CD4-positive, alpha-beta memory T cell (primary cell): ENCODE measurements at places on chromosomes 7 and 10.

DNA sequence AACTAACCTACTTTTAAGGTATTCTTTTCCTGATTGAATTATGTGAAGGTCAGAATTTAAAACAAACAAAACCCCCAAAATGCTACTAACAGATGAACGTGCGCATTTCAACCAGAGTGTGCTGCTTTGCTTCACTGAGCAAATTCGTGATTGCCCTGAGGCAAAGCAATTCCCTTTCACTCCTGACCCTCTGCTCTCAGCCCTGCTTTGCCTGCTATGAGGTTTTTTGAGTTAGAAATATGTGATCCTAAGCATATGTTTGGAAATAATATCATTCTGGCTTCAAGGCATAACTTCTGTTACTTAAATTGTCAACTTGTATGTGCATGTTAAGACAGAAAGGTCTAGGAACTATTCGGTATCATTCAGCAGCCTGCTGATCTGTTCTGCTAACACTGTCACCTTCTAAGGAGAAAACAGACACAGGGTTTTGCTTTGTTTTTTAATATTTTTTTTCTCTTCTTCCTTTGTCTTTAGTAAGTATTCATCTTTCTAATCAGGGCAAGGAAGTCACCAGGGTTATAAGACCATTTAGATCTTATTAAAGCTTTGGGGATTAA lies 124.2 kb downstream of the GNAT3 start:
- no peak for DNase-seq

DNA sequence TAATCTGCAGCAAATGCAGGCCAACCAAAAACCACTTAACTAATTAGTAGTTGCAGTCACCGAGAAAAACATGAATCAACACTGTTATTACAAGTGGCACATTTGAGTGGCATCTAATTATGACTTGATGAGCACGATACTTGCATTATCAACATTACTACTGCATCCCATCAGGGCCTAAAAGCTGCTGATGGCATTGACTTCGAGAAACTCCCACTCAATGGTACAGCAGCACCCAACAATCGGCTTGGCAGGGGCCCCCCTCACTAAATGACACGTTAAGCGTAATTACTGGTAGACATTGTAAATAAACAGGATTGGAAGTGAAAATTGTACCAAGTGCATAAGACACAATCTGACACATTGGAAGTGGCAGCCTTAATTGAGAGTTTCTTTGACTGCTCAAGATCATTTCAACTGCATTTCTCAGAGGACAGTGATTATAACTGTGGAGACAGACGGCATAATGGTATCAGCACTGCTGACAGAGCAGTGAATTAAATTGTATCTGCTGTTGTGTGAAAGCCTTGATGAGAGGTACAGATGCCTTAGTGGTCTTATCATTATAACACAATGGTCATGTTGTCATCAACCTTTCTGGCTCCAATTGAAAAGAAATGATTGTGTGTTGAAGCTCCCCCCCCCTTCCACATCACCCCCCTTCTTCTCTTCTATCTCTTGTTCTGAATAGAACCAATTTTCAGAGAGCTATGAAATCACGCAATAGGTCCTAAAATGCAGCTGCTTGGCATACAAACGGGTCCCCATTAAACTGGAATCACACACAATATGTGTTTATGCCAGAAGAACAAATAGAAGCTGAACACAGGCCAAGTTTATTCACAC lies 43.4 kb downstream of the SHTN1 start:
- DNase-seq: no peak

- no peak for DNase-seq
These were observed 9.6 kb upstream of the VWC2 start for GRCh38 chr7:49763791-49764190.

DNA sequence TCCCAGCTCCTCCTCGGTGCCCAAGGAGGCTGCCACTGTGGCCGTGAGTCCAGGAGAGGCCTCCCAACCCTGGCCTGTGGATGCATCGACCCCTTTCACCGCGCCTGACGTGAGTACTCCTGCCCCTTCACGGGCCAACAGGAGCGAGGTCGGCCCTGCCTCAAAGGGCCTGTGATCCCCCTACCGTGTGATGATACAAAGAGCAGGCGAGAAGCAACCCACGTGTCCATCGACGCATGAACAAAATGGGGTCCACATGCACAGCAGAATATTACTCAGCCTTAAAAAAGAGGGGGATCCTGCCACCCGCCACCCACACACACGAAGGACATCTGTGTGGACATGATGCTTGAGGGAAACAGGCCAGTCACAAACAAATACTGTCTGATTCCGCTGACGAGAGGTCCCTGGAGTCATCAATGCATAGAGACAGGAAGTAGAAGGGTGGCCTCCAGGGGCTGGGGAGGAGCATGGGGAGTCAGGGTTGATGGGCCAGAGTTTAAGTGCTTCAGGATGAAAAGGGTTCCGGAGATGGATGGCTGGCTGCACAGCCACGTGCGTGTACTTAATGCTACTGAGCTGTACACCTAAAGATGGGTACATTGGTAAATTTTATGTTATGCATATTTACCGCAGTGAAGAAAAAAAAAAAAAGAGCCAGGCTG lies 151.9 kb downstream of the PRKAG2 start:
- no peak for DNase-seq

DNA sequence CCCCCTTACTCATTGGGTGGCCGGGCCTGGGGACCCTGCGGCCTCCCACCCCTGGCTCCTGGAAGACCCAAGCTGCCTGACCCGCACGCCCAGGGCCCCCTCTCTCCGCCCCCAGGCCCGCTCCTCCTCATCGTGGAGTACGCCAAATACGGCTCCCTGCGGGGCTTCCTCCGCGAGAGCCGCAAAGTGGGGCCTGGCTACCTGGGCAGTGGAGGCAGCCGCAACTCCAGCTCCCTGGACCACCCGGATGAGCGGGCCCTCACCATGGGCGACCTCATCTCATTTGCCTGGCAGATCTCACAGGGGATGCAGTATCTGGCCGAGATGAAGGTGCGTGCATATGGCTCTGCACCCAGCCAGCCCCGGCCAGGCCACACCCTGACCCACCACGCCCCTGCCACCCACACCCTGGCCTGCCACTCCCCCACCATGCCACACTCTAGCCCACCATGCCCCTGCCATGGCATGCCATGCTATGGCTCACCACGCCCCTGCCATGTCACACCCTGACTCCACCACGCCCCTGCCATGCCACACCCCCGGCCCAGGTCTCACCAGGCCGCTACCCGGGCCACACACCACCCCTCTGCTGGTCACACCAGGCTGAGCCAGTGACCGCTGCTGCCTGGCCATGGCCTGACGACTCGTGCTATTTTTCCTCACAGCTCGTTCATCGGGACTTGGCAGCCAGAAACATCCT lies 18.7 kb upstream of the CSGALNACT2 start:
- DNase-seq: no peak

DNA sequence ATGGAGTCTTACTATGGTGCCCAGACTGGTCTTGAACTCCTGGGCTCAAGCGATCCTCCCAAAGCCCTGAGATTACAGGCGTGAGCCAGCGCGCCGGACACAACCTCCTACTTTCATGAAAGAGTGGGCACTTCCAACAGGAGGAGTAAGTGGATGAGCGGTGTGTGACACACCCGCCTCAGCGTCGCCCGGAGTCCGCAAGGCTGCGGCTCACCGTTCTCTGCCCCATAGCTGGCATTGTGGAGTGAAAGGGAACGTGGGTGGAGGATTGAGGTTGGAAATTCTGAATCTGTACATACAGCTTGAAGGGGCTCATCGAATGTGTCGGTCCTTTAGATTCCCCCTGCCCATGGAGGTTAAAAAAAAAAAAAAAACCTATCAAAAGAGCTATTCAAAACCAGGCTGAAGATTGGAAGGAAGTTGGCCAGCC lies 524 bp upstream of the PRXL2A start:
- peak; percentile 4 for DNase-seq

GRCh38 chr7:85479918-85480643 lies 293.2 kb upstream of the SEMA3D start:
- no peak for DNase-seq

GRCh38 chr7:50317697-50318669 lies 13.5 kb downstream of the IKZF1 start:
- no peak for DNase-seq

- DNase-seq: no peak
These were observed 128.1 kb upstream of the VWC2 start for GRCh38 chr7:49645296-49645695.

DNA sequence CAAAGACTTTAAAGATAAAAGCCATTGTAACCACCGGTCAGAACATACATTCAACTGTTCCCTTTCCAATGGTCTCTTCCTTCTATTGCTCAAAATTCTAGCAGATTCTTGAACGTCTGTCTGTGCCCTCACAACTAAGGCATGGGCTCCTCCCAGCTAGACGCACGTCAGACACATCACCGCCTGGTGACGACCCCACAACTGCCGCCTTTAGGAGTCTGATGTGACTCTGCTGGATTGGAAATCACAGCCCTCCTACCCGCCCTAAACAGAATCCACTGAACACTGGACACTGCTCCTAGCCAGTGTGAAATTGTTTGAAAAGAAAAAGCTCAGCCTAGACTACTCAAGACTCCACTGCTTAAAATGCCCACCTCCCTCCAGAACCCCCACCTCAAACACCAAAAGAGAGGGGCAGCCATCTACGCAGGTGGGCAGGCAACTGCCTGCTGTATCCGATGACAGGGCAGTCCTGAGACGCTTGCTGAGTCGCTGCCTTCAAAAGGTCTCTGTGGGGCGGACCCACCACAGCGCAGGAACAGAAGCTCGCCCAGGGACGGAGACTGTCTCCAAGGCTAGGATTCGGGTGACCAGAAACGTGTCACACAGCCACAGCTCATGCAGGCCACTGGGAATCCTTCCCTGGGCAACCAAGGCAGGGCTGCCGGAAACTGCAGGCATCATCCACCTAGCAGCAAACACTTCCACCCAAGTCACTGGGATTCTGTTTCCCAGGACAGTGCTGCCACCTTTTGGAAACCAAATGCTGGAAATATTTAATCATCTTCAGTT lies 34.7 kb downstream of the GSDME start:
- DNase-seq: no peak

GRCh38 chr7:44767912-44768627 lies 19.4 kb downstream of the ZMIZ2 start:
- peak; percentile 43 for DNase-seq

- DNase-seq: no peak
These were observed 10.2 kb downstream of the WDR11 start for GRCh38 chr10:120861178-120861855.

DNA sequence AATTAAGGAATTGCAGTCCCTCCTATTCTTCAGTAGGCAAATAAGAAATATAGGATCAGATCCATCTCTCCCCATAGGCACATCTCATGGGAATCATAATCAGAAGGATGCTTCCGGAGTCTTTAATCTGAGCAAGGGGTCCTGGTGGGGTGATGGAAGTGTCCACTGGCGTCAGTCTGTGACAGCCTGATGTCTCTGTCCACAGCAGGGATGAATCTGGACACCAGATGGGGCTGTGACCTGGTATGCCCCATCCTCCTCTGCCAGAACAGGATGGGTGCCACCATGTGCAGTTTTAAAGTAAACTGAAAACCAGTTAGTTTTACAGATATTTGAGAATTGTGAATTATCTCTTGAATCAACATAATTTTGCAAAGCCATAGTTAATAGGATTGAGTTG lies 148.7 kb downstream of the C1GALT1 start:
- DNase-seq: no peak

- DNase-seq: no peak
These were observed 12.7 kb downstream of the DHTKD1 start for GRCh38 chr10:12081470-12081869.

DNA sequence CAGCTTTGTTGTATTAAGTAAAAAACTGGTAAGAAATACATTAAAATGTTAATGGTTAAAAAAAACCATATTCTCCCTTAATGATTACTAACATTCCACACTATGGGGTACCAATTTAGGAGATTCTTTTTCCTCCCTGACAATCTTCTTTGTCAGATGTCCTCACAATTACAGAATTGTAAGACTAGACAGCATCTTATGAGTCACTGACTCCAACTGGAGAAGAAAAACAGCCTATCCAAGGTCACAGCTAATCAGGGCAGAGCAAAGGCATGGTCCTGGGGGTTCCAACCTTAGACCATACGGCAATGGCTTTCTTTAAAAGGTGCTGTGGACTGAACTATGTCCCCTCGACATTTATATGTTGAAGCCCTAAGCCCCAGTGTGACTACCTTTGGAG lies 127.6 kb downstream of the DLG5 start:
- no peak for DNase-seq

DNA sequence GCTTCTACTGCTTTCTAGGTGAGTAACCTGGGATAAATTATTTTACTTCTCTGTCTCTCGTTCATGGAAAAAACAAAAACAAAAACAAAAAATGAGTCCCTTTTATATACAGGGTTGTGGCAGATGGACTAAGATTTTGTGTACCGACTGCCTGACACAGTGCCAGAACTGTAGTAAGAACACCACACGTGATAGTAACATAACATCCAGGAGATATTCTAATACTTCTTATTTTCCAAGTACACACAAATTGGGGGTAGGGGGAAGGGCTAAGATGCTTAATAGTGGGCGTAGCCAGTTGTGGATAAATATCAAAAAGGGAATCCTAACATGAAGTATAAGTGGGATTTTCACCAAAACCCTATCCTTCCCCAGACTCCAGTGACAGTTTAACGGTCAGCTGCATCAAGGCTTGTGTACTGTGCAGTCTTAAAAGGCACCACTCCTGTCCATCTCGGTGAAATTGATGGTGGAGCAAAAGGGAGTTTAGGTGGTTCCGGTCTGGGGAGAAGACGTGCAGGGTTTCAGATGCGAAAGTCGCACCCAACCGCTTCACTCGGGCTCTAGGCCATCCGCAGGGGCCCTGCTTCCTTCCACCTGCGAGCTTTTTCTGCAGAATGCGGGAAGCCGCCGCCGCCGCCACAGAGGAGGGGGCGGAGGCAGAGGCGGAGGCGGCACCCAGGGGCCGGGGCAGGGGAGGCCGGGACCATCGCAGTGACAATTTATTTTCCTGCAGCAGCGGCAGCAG lies at the start of gene STAMBPL1:
Gene STAMBPL1, plus strand, starts transcription at position 712 of the 748 bp plus-strand sequence. CDS start 21,464 bp downstream, outside the sequence.
- peak; percentile 74 for DNase-seq

- no peak for DNase-seq
These were observed 241.5 kb upstream of the SP8 start for GRCh38 chr7:21028186-21028585.

GRCh38 chr7:142587578-142588191 lies 161.6 kb upstream of the PRSS1 start:
- peak; percentile 25 for DNase-seq

GRCh38 chr7:31094271-31094670 lies 42.2 kb downstream of the ADCYAP1R1 start:
- no peak for DNase-seq
